T47D (cell line): ENCODE measurements at places on chromosomes 3 and 15.
A peak's percentile ranks its signal among the peaks of the same experiment; 100 is the strongest.

DNA sequence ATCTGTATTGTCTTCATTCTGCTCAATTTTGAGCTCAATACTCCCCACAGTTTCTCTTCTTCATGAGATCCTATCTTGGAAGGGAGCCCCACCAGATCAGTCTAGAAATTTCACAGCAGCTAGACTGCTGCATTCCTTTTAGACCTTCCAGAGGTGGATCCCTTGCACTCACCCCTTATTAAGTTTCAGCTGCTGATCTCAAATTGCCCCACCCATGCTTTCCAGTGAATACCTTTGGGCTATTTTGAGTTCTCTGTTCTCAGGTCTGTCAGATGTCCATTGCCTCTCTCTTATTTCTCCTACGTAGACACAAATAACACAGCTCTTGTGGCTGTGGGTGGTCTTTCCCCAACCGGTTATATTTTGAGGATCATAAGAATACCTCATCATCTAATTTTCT, 60.8 kb downstream of the GPR156 start:
- no peak for DNase-seq

GRCh38 chr15:94297558-94297957, 66.2 kb downstream of the MCTP2 start:
- DNase-seq = no peak

DNA sequence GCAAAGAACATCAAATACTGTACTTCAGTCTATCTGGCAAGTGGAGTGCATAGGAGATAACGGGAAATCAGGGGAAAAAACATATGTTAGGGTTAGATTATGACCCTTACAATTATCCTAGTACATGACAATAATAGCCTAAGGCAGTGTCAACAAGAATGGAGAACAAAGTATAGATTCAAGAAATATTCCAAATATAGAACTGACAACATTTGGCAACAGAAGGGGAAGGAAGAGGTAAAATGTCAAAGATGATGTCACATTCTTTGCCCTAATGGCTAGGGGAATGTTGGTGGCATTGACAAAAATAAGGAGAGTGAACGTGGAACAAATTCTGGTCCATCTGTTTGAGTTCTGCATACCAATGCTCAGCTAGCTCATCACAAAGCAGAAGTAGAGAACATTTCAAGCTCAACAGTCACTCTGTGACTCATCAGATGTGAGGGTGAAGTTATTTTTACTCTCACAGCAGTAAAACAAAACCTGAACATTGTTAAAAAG, 15.5 kb upstream of the ATP8B4 start:
- no peak for DNase-seq

GRCh38 chr3:59764171-59764570, 714.3 kb upstream of the CFAP20DC start:
- DNase-seq = no peak

GRCh38 chr3:103617961-103618360, 1183.1 kb downstream of the ZPLD1 start:
- no peak for DNase-seq

GRCh38 chr15:71437919-71438318, 322.6 kb downstream of the THSD4 start:
- DNase-seq = no peak

GRCh38 chr15:45594835-45595530, 7.8 kb downstream of the BLOC1S6 start:
- DNase-seq = no peak

- no peak for DNase-seq
Observed at GRCh38 chr3:165644331-165644730, 192.9 kb downstream of the BCHE start.

- DNase-seq = peak; percentile 88
Observed at GRCh38 chr3:179452176-179452564, 900 bp upstream of the GNB4 start.

DNA sequence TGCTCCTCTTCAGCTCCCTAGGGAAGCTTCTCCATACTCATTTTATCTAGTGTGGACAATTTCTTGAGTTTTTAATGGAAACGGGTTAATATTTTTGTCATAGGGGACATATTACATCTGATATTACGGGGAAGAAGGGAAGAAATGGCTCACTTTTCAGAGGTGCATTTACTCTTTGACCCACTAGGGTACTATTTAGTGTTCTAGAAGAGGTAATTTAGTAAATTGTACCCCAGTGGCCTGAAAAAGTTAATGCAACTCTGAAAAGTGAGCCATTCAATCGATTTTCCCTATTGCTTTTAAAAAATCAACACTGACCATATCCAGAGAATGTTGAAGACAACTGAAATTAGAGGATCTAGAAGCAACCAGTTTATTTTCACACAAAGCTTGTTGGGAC, 71.2 kb downstream of the MAP2K5 start:
- DNase-seq = no peak

DNA sequence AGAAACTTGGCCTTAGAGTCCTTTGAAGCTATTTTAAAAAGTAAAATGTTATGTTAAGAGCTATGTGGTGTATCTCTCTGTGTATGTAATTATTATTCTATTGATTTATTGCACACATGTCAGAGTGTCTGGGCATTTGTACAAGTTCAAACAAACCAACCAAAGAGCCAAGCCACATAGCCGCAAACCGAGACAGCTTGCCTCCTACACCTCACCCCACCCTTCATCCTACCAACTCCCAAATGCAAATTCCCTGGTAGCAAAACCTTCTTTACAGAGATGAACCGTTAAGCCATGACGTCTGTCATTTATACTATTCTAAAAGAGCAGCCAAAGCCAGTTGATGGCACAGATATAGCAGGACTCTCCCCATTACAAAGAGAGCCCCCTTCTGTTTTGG, 332.3 kb downstream of the ERC2 start:
- DNase-seq = no peak

- DNase-seq = no peak
Observed at GRCh38 chr3:153746211-153746610, 375.0 kb upstream of the ARHGEF26 start.

DNA sequence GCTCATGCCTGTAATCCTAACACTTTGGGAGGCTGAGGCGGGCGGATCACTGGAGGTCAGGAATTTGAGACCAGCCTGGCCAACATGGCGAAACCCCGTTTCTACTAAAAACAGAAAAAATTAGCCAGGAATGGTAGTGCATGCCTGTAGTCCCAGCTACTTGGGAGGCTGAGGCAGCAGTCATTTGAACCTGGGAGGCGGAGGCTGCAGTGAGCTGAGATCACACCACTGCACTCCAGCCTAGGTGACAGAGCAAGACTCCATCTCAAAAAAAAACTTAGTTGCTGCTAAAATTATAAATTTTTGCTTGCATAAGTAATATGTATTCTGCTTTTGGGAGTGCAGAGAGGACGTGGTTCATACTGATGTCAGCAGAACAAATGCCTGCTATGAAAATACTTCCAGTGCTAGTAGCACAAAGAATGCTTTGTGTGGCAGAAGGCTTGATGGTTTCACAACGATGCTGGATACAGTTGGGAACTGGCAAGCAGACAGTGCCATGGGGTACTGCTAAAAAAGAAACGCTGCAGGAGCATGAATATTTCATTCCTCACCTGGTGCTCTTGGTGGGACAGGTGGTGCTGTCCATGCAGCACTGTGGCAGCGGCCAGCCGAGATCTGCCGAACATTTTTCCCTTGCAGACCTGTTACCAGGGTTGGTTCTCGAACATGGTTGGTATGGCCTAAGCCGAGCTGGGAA, 31.1 kb downstream of the FBXL22 start:
- no peak for DNase-seq

DNA sequence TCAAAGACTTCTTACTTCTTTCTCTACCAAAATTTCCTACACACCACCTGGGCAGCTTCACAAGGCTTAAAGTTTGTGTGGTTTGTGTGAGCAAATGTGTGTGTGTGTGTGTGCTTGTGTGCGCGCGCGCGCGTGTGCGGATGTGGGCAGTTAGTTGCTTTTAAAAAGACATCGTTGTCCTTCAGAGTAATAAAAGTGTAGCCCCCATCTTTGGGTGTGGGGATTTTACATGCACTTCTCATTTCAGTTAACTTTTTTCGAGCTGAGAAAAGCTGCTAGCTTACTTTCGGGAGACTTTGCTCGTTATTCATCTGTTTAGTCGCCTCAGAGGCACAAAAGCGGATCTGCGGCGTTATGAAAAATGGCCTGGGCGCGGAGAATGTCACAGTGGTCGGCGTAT, 36.0 kb downstream of the ZIC4 start:
- DNase-seq = no peak

- DNase-seq = no peak
Observed at GRCh38 chr3:126100634-126101301, 16.8 kb upstream of the SLC41A3 start.

- DNase-seq = no peak
Observed at GRCh38 chr3:74787011-74787410, 172.6 kb upstream of the CNTN3 start.

DNA sequence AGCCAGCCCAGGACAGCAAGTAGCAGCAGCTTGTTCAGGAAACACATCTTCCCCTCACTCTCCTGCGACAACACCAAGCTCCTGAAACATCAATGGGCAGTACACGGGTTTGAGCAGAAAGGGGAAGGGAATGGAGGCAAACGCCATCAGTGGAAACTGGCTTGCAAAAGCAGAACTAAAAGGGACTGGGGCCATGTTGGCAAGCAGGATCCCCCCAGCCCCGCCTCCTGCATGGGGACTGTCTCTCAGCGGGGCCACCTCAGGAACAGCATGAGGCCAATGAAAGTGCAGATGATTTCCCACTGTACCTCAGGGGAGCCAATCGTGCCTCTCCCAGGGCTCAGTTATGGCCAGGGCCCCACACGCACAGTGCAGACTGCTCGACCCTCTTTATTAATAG, 6.8 kb downstream of the CDAN1 start:
- no peak for DNase-seq

- DNase-seq = no peak
Observed at GRCh38 chr3:12620729-12621128, 43.2 kb downstream of the RAF1 start.

GRCh38 chr15:63299943-63300575, 22.7 kb downstream of the APH1B start:
- no peak for DNase-seq

- DNase-seq = no peak
Observed at GRCh38 chr3:111035902-111036301, 35.7 kb upstream of the NECTIN3 start.

- no peak for DNase-seq
Observed at GRCh38 chr15:77482570-77482969, 61.9 kb downstream of the HMG20A start.

DNA sequence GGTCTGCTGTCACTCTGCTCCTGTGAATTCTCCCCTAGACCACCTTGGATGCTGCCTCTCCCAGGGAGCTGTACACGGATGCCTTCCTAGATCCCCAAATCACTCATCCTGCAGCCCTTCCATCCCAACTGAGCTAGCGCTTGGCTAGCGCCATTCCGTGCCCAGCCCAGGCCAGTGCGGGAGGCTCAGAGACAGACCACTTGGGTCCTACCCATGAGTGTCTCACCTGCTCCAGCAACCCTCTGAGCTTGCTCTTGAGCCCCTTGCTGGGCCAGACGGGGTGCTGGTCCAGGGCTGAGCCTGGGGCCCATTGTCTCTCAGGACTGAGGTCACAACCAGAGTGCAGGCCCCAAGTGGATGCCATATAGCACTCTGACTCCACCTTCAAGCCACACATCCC, 17.7 kb downstream of the SH2D7 start:
- DNase-seq = no peak

DNA sequence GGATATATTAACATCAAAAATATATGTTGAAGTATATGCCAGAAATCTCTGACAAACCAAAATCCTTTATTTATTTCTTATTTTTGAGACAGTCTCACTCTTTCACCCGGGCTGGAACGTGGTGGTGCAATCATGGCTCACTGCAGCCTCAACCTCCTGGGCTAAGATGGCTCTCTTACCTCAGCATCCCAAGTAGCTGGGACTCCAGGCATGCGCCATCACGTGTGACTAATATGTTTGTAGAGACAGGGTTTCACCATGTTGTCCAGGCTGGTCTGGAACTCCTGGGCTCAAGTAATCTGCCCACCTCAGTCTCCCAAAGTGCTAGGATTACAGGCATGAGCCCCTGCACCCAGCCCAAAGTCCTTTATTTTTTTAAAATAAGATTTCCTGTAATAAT, 11.9 kb downstream of the FAIM start:
- no peak for DNase-seq

- DNase-seq = no peak
Observed at GRCh38 chr3:117409256-117409655, 699.7 kb downstream of the TUSC7 start.

DNA sequence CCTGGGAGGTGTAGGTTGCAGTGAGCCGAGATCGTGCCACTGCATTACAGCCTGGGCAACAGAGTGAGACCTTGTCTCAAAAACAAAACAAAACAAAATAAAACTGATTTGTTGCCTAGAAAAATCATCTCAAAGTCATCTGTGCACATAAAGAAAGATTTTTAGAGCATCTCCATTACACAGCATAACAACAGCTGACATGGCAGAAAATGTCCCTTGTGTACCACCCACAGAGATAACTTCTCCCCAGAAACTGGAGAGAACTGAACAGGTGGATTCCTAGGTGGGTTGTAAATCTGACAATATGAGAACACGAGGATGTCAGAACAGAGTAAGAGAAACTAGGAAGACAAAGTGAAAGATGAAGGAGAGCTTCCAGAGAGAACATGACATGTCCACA, 207.5 kb downstream of the SLC9A9 start:
- DNase-seq = no peak

DNA sequence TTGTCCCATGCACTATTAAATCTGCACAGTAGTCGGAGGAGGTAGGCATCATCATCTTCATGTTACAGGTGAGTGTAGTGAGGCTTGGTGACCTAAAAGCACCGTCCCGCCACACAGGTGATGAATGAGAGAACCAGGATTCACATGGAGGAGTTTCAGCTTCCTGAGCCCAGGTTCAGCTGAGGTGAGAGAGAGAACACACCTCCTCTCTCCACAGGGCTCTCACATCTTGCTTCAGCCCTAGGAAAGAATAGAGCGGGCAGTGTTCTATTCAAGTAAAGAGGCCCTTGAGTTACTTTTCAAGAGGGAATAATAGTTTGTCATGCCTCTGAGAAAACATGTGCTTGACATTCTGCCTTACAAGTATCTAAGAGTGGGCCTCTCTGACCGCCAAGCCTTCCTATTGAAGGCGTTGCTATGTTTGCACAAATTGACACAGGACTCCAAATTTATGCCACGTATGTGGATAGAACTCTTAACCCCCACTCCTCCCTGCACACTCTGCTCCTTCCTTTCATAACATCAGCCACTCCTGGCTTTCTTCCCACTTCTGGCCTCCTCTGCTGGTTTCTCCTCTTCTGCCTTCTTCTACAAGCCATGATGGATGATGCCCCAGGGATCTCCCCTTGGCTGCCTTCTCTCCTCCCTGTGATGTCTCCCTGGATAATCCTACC, 138.3 kb upstream of the ABHD17C start:
- DNase-seq = no peak
